ENCODE measurements at places on chromosomes 16 and 17.

- DNase-seq = no peak
Measured at GRCh38 chr16:23874613-23875294, 39.0 kb downstream of the PRKCB start.

DNA sequence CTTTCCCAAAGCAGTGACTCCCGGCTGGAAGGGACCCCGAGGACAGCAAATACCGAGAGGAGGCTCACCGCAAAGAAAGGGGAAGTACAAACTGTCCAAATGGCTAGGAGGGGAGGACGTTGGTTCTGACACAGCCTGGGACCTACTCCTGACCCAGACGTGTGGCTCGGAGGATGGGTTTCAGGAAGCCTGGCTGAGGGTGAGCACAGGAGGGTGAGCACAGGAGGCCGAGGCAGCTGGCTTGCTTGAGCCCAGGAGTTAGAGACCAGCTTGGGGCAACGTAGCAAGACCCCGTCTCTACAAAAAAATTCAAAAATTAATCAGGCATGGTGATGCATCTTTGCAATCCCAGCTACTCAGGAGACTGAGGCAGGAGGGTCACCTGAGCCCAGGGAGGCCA, 83.2 kb downstream of the C16orf78 start:
- no peak for DNase-seq

DNA sequence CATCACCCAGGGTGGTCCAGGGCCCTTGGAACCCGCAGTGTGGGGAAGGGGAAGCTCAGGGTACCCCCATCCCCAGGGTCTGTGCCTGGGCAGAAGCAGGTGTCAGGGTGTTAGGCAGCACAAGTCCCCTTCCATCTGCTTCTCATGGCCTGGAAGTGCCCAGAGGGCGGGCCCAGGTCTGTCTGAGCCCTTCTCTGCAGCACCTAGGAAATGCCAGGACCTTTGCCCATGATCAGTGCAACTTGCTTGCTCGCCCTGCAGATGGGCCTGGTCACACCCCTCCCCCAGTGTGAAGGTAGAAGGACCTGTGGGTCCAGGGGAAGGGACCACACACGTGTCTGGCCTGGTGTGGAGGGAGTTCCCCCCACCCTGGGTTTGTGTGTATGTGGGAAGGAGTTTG, 157.5 kb upstream of the CDC42EP4 start:
- DNase-seq = no peak

DNA sequence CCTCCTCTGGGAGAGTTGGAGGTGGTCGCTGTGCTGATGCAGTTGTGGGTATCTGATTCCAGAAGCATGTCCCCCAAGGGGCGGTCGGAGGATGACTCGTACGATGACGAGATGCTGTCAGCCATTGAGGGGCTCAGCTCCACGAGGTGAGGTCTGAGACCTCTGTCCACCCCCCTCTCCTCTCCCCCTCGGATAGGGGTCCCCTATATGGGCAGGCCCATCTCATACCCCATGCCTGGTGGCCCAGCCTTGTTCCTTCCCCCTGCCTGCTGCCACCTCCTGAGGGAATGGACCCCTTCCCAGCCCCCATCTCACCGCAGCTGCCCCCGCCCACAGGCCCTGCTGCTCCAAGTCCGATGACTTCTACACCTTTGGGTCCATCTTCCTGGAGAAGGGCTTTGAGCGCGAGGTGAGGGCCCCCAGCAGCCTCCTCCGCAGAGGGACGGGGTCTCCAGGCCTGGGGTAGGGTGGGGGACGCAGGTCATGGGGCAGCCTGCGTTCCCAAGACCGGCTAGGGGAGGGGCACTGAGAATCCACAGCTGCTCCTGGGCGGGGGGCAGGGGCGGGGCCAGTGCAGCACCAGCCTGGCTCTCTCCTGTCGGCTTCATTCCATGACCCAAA, 39.2 kb downstream of the ADCY7 start:
- DNase-seq = no peak

- no peak for DNase-seq
Measured at GRCh38 chr16:55698946-55699345, 43.2 kb downstream of the SLC6A2 start.

- no peak for DNase-seq
Measured at GRCh38 chr17:40443988-40444899, 994 bp downstream of the IGFBP4 start.

DNA sequence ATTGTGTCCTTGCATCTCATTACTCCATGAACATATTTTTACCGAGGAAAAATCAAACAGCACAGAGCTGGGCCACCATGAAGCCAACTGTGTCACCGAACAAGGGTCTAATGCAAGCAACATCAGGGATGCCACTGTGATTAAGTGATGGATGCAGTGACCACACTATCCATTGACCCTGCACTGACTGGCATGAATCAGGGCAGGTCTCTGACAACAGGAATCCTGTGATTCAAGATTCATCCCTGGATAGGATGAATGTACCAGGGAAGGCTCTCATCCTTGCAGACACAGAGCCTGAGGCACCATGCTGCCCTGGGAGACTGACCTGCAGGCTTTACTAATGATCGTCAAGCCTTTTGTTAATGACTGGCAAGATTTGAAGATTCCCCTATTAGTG, 41.5 kb upstream of the ZFHX3 start:
- DNase-seq = no peak

DNA sequence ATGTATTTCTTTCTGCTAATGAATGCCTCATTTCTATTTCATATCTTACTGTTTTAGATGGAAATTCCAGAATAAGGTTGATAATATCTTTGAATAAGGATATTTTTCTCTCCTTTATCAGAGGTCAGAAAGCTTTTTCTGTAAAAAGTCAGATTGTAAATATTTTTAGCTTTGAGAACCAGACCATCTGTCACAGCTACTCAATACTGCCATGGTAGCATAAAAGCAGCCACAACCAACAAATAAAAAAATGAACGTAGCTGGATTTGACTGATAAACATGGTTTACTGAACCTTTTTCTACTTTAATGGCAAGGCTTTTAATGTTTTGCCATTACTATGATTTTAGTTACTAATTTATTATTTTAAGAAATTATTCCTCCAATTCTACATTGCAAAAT, 217.4 kb upstream of the COX10 start:
- DNase-seq = no peak

DNA sequence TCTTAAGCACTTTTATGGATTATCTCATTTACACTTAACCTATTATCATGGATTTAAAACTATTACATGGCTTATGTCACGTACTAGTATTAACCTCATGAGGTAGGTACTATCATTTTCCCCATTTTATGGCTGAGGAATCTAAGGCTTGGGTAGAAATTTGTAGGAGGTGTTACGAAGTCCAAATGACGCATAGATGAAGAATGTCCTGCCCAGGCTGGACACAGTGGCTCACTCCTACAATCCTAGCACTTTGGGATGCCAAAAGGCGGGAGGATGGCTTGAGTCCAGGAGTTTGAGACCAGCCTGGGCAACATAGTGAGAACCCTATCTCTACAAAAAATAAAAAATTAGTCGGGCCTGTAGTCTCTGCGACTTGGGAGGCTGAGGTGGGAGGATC, 4.8 kb upstream of the C1QL1 start:
- DNase-seq = no peak

DNA sequence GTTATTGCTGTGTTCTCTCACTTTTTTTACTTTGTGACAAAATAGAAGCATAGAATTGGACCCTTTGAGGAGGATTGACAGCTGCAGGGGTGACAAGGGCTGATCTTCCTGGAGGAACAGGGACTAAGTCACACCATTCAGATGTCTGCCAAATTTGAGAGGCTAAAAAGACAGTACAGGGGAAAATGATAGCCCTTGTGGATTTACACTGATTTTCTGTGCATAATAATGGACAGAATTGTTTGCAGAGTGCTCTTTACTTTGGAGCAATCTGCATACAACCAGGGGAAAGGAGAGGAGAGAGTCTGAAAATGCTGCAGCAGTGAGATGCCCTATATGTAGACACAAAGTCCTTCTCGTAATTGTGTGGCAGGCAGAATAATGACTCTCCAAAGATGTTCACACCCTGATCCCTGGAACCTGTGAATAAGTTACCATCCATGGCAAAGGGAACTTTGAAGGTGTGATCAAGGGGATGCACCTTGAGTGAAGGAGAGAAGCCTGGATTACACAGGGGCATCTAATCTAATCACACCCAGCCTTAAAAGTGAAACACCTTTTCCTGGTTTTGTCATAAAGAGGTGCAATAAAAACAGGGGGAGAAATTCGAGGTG, 221.4 kb upstream of the CPHXL start:
- no peak for DNase-seq

DNA sequence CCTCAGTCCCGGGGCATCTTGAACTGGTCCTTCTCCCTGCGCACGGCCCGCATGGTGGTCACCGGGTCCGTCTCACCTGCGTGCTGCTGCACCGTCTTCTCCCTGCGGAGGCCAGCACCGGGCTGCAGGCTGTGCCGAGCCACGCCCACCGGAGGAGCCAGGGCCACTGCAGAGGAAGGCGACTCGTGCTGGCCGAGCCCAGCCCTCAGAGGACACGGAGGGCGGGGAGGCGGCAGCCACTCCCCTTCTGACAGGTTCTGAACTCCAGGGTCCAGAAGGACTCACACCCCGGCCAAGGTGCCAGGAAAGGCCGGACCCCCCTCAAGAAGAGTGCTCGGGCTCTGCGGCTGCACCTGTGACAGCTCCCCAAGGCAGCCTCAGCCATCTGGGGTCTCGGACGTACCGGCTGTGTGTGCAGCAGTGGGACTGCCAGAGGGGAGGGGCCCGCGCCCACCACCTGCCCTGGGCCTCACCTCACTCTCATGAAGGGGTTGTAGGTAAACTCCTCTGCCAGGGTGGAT, 15.8 kb upstream of the IGFALS start:
- no peak for DNase-seq

DNA sequence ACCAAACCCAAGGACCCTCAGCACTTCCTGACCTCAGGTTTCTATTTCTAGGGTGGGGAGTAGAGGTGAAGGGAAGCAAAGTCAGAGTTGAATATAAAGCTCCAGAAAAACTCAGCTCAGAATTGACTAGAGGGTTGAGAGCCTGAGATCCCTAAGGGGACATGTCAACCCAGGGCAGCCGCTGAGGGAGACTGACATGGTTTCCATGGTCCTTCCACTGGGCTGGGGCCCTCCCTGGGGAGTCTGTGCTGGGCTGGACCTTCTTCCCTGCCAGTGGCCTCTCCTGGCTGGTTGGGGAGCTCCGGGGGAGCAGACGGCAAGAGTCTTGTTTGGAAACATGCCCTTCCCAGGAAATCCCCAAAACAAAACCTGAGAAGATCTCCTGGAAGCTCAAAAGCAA, 121.3 kb downstream of the METRNL start:
- DNase-seq = no peak

DNA sequence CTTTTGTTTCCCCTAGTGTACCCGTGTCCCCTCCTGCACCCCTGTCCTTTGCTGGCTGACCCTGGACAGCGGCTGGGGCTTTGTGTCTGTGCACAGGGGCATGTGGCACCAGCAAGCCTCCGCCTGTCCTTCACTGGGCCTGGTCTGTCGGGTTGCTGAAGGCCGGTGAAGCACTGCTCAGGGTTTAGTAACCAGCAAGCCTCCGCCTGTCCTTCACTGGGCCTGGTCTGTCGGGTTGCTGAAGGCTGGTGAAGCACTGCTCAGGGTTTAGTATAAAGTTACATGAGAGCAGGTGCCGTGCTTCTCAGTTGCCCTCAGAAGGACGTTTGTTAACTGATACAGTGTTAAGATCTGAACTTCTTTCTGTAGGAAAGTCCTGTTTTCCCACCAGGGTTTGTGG, 33.8 kb downstream of the DEF8 start:
- DNase-seq = no peak

GRCh38 chr16:84478172-84478947, 26.1 kb downstream of the MEAK7 start:
- DNase-seq = no peak

DNA sequence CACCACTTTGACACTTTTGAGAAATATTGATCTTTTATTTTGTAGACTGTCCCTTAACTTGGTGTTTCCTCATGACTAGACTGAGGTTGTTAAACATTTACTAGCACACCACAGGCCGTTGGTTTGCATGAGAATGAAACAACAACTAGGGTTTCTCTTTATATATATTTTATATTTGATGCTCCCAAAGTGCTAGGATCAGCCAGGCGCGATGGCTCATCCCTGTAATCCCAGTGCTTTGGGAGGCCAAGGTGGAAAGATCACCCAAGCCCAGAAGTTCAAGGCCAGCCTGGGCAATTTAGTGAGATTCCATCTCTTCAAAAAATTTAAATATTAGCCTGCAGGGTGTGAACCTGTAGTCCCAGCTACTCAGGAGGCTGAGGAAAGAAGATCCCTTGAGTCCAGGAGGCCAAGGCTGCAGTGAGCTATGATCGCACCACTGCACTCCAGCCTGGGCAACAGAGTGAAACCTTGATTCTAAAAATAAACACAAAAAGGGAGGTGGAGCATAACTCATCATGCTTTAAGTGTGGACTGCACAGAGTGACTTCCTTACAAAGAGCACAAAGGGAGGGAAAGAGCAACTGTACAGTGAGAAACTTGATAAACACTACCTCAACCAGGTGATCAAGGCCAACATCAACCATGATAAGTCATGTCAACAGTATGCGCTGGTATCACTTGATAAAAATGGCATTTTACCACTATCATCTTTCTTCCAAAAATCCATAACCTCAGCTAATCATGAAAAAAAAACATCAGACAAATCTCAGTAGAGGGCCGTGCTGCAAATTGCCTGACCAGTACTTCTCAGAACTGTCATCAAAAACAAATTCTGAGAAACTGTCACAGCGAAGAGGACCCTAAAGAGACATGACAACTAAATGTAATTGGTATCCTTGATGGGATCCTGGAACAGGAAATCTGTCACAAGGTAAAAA, 72.8 kb upstream of the ATF7IP2 start:
- no peak for DNase-seq

DNA sequence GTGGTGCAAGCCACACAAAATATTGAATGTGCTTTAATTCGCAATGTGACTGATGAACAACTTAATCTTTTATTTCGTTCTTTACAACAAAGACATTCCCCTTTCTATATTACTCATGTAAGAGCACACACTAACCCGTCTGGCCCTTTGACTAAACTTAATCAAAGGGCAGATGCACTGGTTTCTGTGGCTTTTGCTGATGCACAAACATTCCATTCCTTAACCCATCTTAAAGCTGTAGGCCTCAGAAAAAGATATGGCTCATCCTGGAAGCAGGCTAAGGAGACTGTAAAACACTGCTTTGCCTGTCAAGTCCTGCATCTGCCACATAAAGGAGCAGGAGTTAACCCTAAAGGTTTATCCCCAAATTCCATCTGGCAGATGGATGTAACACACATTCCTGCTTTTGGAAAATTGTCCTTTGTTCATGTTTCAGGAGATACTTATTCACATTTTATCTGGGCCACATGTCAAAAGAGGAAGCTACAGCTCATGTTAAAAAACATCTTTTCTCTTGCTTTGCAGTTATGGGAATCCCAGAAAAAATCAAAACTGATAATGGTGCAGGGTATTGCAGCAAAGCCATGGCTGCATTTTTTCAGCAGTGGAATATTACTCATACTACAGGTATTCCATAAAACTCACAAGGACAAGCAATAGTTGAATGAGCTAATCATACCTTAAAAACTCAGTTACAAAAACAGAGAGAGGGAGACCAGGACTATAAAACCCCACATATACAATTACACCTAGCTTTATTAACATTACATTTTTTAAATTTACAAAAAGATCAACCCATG, 137.2 kb downstream of the AHSP start:
- DNase-seq = no peak
